ENCODE measurements at places on chromosomes 1 and 21. TPM values are rescaled to one million over a fixed set of nuclear protein-coding genes. Genes with fewer than 3 reads are reported as not detected.

The FCRLB gene
- 0.16 TPM for total RNA-seq

GRCh38 chr1:15448877-15449462 lies 7.6 kb upstream of the CELA2A start:
- no peak overlapping the region for H3K4me3 ChIP-seq
- peaks cover 25% of the 10 kb centered on the region for H3K27me3 ChIP-seq
- no peaks in the 10 kb centered on the region for H3K36me3 ChIP-seq
- peaks cover 6% of the 10 kb centered on the region for H3K4me1 ChIP-seq
- H3K27ac ChIP-seq = no peak overlapping the region

GRCh38 chr1:231194476-231194842 lies 32.6 kb downstream of the TRIM67 start:
- H3K36me3 ChIP-seq = no peaks in the 10 kb centered on the region
- no peak overlapping the region for H3K4me3 ChIP-seq
- H3K27ac ChIP-seq = no peak overlapping the region
- H3K4me1 ChIP-seq = no peaks in the 10 kb centered on the region
- H3K27me3 ChIP-seq = peaks cover 39% of the 10 kb centered on the region

The LRIF1 gene
- 7.4 TPM for total RNA-seq

- peaks cover 7% of the 10 kb centered on the region for H3K36me3 ChIP-seq
- DNase-seq = peak; percentile 86
- H3K27me3 ChIP-seq = peaks cover 6% of the 10 kb centered on the region
- peak within 1 kb of the TSS; percentile 98 for H3K4me3 ChIP-seq
- peaks cover 53% of the 10 kb centered on the region for H3K4me1 ChIP-seq
These were observed at the start of gene NUAK2 for GRCh38 chr1:205321162-205321958. Gene NUAK2 (minus strand): TSS chr1:205321745. CDS start chr1:205321628, 117 bp downstream.

DNA sequence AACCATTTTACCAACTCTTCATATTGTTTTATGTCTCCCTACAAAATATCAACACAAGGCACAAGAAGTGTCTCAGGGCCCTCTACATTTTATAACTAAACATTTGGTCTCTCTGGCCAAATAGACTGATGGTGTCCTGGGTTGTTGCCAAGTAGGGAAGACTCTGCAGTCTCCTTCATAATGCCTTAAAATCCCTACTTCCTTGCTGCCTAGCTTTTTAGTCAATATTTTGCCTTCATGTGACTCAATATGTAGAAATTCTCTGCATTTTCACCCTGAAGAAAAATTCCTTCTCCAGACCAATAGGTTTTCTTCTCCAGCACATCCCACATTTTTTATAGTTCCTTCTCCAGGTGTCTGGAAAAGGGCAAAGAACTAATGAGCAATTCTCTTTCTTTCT lies 72.6 kb upstream of the IPO9 start:
- no peak for DNase-seq
- no peak overlapping the region for H3K4me3 ChIP-seq
- H3K27ac ChIP-seq = no peak overlapping the region
- H3K27me3 ChIP-seq = peaks cover 24% of the 10 kb centered on the region

GRCh38 chr1:33332357-33332789 lies 11.5 kb upstream of the A3GALT2 start:
- no peak for DNase-seq
- H3K36me3 ChIP-seq = peaks cover 9% of the 10 kb centered on the region
- peaks cover 5% of the 10 kb centered on the region for H3K4me1 ChIP-seq
- H3K27ac ChIP-seq = no peak overlapping the region
- H3K27me3 ChIP-seq = no peaks in the 10 kb centered on the region
- H3K4me3 ChIP-seq = no peak overlapping the region

GRCh38 chr1:225580238-225581099 lies 72.5 kb downstream of the ENAH start:
- H3K27me3 ChIP-seq = peaks cover 60% of the 10 kb centered on the region
- H3K4me3 ChIP-seq = no peak overlapping the region

The BCL10 gene
- 51.9 TPM for total RNA-seq

DNA sequence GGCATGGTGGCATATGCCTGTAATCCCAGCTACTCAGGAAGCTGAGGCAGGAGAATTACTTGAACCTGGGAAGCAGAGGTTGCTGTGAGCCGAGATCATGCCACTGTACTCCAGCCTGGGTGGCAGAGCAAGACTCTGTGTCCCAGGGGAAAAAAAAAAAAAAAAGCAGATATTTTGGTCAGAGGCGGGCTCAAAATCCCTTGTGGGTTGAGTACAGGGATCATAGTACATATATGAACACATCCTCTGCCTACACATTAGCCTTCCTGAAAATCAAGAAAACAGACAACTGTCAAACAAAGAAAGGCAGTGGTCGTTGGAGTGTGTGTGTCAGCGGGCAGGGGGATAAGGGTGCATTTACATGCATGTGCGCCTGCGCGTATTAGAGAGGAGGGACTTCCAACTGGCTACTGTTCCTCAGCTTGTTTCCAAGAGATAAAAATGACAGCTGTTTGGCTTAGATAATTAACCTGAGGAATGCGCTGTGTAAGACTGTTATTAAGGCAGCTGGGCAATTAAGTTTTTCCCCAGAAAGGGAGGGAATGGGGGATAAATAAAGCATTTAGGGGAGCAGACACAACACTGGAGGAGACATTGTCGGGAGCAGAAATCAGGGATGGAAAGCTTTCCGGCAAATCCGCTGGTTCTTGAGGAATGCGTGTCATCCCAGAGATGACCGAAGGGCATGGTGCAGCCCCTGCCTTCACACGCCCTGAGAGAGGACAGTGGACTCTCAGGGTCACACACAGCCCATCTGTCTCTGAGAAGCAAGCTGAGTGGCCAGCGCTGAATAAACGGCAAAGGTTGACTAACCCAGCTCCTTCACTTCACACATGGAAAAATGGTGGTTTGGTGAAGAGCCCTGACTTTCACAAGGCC lies 6.4 kb downstream of the LAMB3 start:
- H3K4me3 ChIP-seq = no peak overlapping the region
- DNase-seq = no peak

GRCh38 chr1:72109916-72110315 lies 172.4 kb downstream of the NEGR1 start:
- no peak overlapping the region for H3K4me3 ChIP-seq
- H3K27me3 ChIP-seq = no peaks in the 10 kb centered on the region
- no peak for DNase-seq
- no peak overlapping the region for H3K27ac ChIP-seq
- no peaks in the 10 kb centered on the region for H3K4me1 ChIP-seq

- H3K4me1 ChIP-seq = peaks cover 3% of the 10 kb centered on the region
- no peak overlapping the region for H3K4me3 ChIP-seq
These were observed 1.7 kb upstream of the PBX1 start for GRCh38 chr1:164557270-164557669.
